ENCODE measurements at places on chromosomes 4 and X.

DNA sequence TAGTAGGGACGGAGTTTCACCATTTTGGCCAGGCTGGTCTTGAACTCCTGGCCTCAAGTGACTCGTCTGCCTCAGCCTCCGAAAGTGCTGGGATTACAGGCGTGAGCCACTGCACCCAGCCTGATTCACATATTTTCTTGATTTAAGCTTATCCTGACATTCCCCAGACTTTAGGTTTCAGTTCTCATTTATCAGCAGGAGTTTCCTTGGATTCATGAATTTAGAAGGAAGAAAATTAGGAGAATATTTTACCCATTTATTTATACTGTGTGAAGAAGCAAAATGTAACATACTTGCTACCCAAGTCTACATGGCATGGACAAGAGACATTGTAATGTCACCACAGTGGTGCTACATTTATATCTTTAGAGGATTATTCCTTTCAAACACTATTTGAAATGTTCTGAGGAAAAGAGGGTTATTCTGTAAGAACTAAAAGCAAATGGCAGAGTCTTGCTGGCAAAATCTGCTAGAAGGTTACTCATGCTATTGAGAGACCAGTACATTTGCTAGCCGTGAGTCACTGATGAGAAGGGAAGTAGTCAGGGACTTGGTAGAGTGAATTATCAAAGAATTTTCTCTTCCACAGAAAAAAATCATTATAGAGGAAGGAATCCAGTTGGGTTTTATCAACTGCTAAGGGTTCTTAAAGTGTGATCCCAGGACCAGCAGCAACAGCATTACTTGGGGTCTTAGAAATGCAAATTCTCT, 26.1 kb upstream of the CFAP299 start:
- no peak for DNase-seq

GRCh38 chrX:53718073-53718472, 31.6 kb upstream of the HUWE1 start:
- DNase-seq = no peak

DNA sequence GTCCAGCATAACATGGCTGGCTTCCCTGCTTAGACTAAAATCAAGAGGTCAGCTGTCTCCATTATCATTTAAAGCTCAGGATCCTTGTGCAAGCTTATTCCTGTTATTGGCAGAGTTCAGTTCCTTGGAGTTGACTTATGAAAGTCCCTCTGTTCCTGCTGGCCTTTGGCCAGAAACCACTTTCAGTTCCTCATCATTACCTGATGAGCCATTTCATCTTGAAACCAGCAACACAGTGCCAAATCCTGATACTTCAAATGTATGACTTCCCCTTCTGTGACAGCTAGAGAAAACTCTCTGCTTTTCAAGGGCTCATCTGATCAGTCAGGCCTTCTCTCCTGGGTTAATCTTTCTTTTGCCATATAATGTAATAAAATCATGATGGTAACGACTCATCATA, 110.6 kb upstream of the FSTL5 start:
- no peak for DNase-seq

DNA sequence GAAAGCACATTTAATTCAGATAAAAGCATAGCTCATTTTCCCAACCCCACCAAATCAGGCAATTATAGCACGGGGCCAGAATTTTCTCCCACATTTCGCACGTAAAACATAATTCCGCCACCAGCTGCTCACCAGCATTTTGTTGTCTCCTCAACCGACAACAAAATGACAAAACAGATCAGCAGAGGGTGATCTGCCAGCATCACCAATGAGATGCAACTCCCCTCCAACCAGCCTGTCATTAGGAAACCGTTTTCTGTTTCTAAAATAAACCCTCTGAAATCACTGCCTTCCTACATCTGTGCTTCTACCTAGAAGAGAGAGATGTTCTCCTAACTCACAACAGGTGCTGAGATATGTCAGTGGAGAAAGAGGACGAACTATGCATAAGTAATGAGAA, 654.8 kb upstream of the CPEB2 start:
- no peak for DNase-seq

DNA sequence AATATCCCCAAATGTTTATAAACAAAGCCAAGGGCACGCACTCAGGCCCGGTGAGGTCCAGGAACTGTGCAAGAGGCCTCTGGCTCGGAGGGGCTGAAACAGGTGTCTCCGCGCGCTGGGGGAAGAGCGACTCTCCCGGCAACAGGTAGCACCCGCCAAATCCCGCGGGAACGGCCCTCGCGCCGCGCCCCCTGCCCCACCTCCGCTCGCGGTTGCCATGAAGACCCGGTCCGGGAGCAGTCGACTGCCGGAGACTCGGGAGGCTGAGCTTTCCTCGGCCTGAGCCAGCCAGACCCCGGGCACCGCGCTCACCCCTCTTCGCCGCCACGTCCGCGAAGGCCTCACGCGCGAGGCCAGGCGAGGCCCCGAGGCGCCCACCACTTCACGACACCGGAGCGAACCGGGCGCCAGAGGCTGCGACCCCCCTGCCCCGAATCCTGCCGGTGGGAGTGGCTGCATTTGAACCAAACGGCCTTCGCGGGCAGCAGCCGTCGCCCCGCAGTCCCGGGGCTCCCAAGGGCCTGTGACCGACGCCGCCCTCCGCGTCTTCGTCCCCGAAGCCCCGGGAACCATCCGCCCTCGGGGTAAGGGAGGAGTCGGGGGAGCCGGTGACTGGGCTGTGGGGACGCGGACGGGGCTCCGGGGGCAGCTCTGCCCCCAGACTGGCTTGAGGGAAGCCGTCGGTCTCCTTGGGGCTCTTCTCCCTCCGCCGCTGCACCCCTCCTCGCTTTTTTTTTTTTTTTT, at the start of gene NSUN7:
Gene NSUN7, plus strand, starts transcription at position 239 of the 744 bp plus-strand sequence. CDS start 739 bp downstream, outside the sequence.
- peak; percentile 27 for DNase-seq

GRCh38 chr4:152106113-152106763, 345.4 kb upstream of the GATB start:
- no peak for DNase-seq

- no peak for DNase-seq
Observed at GRCh38 chrX:21939906-21940305, 603 bp upstream of the SMS start.

DNA sequence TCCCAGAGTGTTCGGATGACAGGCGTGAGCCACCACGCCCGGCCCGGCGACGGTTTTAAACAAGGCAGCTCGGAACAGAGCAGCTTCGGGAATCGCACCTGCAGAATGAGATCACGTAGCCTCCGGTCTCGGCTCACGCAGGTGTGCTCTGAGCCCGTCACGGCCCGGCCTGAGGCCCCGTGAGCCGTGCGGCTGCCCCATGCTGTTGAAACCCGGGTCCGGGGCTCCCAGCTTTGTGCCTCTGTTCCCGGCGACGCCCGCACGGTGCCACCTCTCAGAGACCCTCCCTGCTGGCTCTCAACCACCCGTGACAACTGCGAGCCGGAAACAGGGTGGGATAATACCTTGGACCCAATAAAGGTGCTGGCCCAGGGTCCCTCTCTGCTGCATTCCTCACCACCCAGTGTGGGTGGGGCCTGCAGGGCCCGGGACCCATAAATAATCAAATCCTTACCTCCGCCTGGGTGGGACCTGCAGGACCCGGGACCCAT, 13.4 kb upstream of the PLCXD1 start:
- DNase-seq = no peak

DNA sequence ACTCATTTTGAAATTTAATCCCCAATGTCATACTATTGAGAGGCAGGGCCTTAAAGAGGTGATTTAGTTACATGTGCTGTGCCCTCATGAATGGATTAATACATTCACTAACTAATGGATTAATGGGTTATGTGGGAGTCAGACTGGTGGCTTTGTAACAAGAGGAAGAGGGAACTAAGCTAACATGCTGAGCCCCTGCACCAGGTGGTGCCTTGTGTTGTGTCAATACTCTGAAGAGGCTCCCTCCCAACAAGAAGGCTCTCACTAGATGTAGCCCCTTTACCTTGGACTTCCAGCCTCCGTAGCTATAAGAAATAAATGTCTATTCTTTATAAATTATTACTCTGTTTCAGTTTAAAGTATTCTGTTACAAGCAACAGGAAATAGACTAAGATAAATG, 411.9 kb upstream of the EMCN start:
- no peak for DNase-seq

DNA sequence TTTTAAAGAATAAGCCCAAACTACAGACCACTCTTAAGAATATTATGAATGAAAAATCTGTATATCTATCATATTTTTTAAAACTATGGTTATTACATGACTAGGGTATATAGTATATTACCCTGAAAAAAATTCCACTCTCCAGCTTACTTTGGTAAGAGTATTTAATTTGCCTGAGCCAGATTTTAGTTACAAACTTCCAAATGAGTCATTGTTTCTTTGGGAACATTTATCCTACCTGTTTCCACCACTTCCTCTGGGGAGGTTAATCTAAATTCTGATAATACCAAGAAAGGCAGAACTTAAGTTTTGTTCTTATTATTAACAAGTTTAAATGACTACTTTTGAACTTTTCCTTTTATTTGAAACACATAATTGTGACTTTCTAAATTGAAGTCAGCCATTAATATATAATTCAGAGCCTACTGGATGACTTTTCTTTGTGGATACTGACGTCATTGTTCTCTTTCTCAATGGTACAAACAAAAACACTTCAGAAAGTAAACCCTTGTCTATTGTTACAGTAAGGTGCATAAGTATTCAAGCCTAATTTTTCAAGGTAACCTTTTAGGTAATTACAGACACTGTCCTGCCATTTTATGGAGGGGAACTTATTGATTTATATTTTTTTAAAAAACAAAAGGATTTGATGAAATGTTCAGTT, 135.6 kb upstream of the TLL1 start:
- no peak for DNase-seq

DNA sequence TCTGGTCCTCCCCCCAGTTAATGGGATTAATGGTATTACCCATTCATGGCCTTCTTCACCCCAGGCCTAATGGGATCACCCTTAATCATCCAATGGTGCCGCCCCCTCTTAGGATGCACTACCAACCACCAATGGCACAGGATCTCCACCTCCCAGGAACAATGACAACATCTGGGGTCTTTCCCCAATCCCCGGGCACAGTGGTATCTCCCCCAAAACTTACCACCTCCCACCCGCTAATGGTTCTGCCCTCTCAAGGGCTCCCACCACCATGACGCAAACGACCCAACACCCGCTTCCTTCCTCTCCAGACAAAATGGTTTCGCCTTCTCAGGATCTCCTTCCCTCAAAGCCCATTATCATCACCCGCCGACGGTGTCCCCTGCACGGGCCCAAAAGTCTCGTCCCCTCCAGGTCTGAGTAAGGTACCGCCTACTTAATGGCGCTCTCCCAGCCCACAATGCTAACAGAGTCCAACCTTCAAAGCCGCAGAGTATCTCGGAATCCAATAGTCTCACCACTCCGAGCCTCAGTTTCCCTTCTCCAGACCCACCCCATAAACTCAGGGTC, 458 bp downstream of the GRIPAP1 start:
- no peak for DNase-seq

DNA sequence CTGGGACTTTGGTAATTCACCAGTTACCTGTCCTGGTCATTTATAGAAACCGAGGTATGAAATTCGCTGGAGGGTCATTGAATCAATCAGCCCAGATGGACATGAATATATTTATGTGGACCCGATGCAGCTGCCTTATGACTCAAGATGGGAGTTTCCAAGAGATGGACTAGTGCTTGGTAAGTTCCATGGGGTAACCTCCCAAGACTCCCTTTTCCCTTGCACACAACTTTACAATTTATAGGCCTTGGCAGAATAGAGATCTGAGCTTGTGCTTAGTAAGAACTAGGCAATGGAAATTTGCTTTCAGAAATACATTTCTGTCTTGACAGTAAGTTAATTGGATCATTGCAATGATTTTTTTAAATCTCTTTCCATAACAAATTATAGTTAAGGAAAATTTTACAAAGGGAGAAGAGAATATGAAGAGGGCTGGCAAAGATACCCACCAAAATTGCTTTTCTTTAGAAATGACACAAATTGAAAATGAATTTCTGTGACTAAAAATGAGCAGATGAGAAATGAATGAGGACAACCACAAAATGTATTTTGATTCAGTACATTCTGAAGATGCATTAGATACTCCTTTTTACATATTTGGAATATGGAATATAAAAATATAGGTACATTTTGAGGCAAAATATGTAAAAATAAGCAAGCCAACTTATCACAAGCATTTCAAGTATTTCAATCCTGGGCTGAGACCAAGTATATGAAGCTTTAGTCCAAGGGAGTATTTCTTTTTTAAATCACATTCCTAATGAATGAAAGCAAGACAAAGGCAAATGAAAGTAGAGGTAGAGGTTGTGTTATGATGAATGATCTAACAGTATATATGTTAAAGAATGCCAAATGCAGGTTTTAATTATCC, 45.9 kb downstream of the PDGFRA start:
- no peak for DNase-seq

DNA sequence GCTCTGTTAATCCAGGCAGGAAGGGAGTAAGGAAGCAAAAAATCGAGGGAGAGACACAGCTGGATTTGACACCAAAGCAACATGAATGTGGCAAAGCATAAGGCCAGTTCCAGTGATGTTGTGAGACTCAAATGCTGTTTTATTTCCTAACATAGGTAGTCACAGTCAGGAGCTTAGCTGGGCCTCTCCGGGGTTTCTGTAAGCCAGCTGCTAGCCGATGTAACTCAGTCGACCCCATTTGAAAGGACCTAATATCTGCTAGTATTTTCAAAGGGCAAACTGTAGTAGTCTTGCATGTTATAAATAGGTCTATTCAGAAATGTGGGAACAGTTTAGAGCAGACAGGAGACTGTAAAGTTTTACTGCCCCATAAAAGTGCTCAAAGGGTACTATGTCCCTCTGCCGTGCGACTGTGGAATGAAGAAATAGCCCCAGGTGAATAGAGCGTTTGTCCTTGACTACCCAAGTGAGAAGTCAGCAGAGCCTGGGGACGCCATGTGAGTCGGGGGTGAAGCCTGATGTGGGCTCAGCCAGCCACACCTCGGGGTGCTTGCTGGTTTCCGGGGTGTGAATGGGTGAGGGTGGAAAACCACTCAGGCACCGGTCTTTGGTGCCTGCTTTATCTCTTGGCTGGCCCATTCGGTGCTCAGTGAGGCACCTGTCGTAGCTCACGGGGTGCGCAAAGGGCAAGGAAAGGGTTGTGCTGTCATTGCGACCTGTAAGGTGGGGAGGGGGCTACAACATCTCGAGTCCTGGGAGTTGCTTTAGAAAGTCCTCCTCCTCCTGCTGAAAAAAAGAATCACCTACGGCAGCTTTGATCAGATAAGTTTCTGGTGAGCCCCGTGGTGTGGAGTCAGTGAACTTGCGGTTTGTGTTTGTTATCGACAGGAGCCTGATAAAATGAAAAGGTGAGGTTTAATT, 745 bp downstream of the TRIM2 start:
- no peak for DNase-seq

DNA sequence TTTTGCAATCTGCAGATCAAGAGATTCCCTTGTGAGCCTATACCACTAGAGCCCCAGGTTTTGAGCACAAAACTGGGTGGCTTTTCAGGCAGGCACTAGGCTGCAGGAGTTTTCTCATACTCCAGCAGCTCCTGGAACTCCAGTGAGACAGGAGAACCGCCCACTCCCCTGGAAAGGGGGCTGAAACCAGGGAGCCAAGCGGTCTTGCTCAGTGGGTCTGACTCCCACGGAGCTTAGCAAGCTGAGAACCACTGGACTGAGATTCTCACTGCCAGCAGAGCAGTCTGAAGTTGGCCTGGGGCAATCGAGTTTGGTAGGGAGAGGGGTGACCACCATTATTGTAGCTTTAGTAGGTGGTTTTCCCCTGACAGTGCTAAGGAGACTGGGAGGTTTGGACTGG, 313.8 kb upstream of the TEX13C start:
- DNase-seq = no peak

All from GM12892 (cell line).